ENCODE measurements at places on chromosomes 1 and 21. TPM values are rescaled to one million over a fixed set of nuclear protein-coding genes. Genes with fewer than 3 reads are reported as not detected.

The S100A11 gene
- 76.4 TPM for total RNA-seq

The KCNE1 gene
- 0.37 TPM for total RNA-seq

The TMEM82 gene
- not detected for total RNA-seq

The TEX38 gene
- total RNA-seq, result not detected

DNA sequence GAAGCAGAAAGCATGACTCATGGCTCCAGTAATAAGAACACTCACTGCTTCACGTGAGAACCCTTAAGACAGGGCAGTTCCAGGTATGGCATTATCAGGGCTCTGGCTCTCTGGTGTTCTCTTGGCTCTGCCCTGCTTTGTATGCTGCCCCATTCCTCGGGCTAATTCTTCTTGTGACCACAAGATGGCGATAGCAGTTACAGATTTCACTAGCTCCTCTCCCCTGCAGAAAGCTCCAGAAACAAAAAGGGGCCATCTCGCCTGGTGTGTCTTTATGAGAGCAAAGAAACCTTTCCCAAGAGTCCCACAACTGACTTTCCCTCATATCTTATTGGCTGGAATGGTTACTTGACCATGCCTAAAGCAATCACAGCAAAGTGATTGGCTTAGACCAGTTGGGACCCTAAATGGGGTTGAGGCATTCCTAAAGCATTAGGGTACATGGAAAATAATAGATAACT lies 60.1 kb downstream of the F3 start:
- DNase-seq, result no peak

DNA sequence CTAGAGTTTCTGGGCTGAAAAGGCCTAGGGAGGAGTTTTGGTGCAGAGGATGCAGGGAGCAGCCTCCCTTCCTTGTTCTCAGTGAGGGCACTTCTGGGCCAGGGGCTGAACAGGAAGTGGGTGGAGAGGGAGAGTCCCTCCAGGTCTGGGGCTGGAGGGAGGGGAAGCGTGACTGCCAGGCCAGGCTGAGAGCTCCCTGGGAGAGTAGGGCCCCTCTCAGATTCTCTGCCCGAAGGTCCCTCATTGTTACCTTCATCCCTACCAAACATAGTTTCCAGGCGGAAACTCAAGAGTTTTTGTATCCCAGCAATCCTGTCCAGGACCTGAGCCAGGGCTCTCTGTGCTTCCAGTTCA lies 36.8 kb downstream of the CITED4 start:
- DNase-seq, result no peak

DNA sequence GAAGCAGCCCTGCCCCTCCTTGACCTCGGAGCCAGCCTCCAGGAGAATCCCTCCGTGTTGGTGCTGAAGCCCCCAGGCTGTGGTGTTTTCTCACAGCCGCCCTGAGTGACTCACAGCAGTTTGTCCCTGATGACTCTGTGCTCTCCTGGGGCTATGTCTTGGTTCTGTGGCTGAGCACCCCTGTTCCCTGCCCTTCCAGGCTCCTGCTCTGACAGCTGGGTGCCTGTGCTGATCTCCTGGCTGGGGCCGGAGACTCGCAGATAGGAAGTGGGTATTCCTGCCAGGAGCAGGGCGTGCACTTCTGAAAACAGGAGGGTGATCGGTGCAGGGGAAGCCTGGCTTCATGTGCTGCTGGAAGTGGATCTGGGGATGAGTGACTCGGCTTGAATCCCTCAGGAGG lies 34.5 kb downstream of the POFUT2 start:
- no peak for DNase-seq

GRCh38 chr1:29581256-29581655 lies 344.9 kb downstream of the PTPRU start:
- DNase-seq, result no peak

DNA sequence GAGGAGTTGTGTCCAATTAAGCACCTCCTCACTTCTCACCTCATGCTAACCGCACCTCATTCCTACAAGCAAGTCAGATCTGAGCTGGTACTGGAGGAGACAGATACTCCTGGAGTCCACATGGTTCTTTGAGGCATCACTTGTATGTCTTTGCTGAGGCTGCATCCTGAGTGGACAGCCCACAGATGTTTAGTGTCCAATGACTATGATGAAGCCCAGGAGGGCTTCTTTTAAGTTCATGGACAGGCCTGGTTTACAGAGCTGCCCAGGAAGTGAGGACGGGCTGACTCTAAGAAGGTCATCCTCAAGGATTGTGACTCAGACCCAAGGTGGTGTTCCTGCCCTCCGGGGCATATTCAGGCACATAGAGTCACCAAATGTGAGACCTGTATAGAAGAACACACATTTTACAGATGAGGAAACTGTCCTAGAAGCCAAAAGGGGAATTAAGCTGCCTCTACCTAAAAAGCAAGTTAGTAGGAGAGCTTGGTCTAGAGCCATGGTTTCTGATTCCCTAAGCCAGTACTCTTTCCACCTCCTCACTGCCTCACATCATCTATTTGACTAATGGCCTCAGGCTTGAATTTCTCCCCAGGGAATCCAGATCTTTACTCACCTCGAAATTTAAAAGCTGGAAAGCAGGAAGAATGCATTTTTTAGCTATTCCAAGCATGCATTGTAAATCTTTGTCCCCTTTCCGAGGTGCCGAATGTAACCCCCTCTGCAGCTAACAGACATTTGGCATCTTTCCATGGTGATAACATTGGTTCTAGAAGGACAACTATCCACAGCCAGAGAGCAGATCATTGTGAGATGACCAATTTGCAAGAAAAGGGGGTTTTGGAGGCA lies 228.1 kb downstream of the OMA1 start:
- DNase-seq, result no peak

Measured in T-helper 17 cell (primary cell).